ENCODE measurements at places on chromosomes 13 and 19.

- no peak for DNase-seq
These were observed 3.8 kb downstream of the ZIC2 start for GRCh38 chr13:99985241-99985874.

DNA sequence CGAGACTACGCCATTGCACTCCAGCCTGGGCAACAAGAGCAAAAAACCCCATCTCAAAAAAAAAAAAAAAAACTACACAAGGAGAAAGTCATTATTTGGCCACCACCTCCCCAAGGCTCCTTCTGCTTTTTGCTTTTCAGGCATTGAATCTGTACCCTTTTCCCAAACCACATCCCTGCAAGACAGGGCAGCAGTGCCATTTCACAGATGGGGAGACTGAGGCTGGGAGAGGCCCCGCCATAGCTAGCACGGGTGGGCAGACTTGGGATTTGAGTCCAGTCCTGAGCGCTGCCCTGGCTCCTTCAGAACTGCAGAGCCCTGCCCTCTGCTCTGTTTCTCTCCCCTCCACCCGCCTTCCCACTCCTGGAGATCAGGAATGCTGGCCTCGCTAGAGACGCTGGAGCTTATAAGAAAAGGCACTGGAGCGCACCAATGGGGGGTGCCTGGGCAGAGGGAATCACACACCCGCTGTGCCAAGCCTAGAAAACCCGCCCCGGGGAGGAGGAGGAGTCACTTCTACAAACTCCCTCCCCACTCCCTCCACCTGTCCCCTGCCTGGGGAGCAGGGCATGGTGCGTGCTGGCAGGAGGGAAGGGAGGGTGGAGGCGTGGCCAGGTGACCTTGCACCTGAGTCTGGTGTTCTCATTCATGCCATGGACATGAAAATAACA, 17.6 kb downstream of the TJP3 start:
- DNase-seq, result no peak

DNA sequence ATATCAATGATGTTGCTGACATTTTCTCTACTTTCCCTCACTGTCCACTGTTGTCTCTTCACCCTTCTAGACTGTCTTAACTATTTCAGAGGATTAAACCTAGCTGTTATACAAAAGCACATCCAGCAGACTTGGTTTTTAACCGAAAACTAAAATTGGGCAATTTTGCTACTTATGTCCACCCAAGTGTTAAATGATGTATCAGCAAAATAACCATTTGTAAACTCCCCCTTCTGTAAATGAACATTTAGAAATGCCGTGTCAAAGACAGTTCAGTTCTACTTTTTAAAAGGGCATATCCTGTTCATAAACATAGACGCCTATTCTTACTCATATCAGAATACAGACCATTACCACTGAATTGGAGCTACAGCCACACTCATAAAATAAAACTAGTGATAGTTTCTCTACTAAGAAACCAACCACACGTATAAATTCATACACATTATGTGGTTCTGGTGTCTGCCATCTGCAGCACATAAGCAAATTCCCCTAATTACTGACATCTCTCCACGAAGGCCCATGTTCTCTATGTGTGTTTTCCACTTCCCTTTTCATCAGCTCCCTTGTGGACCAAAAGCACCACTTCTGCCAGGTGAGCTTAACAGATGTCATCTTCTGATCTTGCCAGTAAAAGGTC, 1091.8 kb downstream of the PCDH9 start:
- no peak for DNase-seq

- DNase-seq, result no peak
These were observed 6.0 kb upstream of the SULT2A1 start for GRCh38 chr19:47891923-47892666.

- DNase-seq, result no peak
These were observed 1328.8 kb downstream of the OLFM4 start for GRCh38 chr13:54357284-54357933.

DNA sequence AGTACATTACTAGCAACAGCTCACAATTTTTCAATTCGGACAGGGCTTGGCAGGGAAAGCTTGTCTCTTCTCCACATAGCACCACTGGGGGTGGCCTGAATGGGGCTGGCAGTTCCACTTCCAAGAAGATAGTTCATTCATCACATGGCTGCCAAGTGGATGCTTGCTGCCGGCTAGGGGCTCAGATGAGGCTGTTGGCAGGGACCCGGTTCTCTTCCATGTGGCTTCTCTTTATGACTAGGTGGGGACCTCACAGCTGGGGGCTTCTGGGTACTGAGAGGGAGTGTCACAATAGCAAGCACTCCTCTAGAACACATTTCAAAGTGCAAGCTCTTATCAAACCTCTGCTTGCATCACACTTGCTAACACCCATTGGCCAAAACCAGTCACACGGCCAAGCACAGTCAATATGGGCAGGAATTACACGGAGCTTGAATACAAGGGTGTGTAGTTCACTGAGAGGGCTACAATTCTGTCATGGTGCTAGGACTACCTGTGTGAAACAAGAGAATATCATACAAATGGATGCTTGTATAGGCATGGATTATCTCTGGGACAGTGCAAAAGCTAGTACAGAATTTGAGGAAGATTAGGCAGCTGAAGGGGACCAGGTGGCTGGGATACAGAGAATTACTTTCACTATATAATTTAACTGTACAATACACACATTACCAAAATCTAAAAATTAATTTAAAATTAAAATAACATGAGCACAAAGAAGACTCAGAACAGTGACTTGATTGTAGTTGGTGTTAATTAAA, 32.3 kb downstream of the ATP7B start:
- DNase-seq, result no peak

DNA sequence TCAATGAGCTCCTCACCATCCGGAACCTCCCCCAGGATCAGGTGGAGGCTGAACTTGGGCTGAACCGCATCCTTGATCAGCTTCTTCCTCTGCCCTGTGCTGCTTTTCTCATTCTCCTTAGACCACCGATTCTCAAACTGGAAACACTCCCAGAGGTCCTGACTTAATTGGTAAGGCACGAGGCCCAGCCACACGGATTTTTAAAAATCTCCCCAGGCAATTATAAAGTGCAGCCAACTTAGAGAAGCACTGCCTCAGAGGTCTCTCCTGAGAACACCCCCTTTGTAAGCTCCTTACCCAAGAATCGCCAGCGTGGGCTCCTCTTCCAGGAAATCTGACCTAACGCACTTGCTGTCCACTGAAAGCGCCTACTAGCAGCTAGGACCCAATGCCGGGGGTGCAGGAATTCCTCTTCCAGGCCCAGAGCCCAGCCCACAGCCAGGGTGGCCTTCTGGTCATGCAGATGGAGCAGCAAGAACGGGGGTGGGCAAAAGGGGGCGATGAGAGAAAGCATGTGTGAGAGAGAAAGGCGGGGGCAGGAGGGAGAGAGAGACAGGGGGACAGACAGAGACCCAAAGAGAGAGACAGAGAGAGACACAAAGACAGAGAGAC, 66.9 kb upstream of the CACNA1A start:
- DNase-seq, result no peak

- no peak for DNase-seq
These were observed 298.7 kb downstream of the HS6ST3 start for GRCh38 chr13:96388598-96388997.

DNA sequence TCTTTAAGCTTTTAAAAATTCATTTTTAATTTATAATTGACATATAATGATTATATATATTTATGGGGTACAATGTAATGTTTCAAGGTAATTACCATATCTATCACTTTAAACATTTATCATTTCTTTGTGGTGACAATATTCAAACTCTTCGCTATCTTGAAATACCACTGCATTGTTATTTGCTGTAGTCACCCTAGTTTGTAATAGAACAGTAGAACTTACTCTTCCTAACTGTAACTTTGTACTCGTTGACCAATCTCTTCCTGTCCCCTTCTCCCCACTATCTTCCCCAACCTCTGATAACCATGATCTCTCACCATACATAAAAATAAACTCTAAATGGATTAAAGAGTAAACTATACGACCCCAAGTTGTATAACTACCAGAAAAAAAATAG, 20.4 kb downstream of the COG6 start:
- DNase-seq, result no peak

DNA sequence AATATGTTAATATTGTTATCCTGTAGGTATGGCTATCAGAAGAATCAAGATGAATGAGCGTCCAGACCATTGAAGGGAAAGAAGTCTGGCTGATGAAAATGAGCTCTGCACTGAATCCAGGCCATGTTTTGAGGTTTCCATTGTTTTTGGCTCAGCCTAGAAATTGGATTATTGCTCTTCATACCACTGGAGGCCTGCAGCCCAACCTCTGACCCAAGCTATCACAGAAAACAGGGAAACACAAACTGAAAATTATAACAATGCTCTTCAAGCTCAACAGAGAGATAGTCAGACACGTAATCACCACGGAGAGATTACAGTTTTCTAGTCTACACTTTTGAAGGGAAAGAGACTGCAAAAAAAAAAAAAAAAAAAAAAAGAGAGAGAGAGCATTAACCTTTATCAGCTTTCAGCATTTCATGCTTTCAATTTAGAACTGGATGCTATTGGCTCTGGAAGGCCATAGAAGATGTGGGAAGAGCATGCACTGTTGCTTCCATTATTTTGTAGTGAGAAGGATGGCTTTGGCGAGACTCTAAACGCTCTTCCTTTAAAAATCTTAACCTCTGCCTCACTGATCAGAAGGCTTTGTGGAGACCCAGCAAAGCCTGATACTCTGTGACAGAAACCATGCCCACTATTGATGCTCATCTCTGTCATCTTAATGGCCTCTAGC, 10.8 kb downstream of the EDNRB start:
- DNase-seq, result no peak
